ENCODE measurements at places on chromosomes 6 and 20. TPM values are rescaled to one million over a fixed set of nuclear protein-coding genes. Genes with fewer than 3 reads are reported as not detected.
A peak's percentile ranks its signal among the peaks of the same experiment; 100 is the strongest.

DNA sequence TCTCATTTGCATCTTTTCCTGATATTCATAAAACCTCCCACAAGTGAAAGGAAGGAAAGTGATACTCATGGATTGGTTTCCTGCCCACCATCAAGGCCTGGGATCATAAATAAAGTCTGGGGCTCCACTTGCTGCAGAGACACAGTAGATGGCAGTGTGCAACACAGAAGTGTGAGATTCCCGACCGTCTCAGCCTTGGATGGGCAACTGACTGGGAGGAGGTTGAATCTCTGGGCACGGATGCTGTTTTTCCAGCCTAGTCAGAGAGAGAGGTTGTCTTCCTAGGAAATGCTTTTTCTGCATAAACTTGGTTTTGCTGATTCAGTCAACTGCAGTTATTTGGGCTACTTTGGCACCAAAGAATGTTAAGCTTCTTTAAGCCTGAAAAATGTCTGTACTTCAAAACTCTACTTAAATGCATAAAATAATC lies 9.9 kb upstream of the RFPL4B start:
- peak; percentile 32 for DNase-seq

- no peak for DNase-seq
Observed at GRCh38 chr20:7943891-7944290, 3.6 kb upstream of the HAO1 start.

GRCh38 chr6:36668591-36668990 lies 9.9 kb upstream of the CDKN1A start:
- no peak for DNase-seq

DNA sequence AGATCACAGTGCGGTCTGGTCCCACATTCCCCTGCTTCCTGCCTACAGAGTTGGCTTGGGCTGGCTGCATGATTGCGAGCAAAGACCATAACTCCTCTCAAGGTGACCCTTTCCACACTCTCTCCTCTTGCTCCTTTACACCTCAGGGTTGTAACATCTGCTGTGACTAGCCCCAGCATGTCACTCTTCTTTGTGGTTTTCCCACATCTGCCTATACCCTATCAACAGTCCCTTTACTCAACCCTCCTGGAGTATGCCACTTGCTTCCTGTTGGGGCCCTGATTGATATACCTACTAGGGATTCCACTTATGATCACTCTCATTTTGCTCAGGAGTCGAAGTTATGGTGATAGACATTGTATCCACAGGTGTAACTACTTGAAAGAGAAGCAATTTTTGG lies 58.9 kb upstream of the SGK1 start:
- no peak for DNase-seq

DNA sequence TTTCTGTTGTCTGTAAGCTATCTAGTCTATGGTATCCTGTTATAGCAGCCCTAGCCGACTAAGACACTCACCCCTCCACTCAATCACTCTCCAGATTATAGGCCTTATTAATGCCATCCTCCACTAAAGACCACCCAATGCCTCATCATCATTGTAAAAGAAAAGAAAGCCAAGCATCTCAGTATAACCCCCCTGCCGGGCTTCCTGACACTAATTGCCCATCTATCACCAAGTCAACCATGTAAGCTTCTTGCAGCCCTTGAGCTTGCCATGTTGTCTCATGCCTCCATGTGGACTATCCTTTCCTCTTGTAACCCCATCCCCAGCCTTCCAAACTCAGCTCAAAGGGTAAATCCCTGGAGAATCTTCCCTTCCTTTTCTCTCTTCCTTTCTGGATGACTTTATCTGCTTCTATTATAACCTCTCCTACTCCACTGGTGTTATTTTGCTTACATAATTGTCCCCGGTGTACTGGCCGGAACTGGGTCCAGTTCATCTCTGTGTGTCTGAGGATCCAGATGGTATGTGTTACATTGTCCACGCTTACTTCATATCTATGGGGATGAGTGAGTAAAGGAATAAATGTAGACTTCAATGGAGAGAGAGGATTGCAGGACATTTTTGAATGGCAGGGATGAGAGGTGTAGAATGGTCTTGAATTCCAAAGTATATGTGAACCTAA lies 202.9 kb upstream of the SOX4 start:
- no peak for DNase-seq

DNA sequence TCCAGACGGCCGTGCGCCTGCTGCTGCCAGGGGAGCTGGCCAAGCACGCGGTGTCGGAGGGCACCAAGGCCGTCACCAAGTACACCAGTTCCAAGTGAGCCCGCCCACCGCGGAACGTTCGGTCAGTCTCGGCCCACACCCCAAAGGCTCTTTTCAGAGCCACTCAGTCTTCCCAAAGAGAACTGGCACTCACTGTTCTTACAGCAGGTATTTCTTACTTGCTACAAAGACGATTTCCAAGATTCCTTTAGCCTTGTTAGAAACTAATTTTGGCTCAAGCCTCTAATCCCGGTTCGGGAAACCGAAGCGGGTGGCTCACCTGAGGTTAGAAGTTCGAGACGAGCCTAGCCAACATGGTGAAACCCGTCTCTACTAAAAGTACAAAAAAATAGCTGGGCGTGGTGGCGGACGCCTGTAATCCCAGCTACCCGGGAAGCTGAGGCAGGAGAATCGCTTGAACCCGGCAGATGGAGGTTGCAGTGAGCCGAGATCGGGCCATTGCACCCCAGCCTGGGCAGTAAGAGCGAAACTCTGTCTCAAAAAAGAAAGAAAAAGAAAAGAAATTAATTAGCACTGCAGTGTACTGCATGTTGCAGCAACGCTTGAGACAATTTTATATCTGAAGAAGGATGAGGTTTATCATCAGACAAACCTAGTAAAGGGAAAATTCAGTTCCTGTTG lies 73.1 kb downstream of the OR2B2 start:
- peak; percentile 69 for DNase-seq

DNA sequence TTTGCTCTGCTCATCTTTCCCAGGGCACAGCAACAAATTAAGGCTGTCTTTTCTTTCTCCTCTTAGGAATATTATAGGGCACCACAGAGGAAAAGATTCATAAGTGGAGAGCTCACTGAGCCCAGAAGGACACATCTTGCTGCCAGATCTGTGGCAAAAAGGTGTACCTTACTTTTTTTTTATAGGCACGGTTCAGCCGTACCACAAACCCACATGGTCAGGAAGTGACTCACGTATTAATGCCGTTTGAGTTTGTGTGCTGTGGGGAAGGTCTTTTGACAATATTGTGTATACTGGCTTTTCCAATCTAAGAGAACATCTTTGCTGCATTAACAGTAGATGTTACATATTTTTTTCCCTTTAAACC lies 28.4 kb downstream of the PAQR8 start:
- peak; percentile 60 for DNase-seq

GRCh38 chr20:13493143-13493542 lies 145.6 kb downstream of the TASP1 start:
- no peak for DNase-seq

DNA sequence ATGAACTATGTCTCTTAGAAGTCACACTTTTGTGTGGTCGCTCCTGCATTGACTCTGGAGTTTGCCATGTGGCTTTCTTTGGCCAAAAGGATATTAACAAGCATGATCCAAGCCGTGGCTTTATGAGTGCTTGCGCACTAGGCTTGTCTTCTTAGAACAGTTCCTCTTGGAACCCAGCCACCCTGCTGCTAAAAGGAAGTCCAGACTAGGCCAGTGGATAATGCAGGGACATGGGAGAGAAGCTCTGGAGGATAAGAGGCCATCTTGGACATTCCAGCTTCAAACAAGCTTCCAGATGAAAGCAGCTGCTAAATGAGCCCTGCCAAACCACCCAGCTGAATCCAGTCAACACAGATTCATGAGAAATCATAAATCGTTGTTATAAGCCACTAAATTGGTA lies 346.4 kb downstream of the CDC5L start:
- no peak for DNase-seq

DNA sequence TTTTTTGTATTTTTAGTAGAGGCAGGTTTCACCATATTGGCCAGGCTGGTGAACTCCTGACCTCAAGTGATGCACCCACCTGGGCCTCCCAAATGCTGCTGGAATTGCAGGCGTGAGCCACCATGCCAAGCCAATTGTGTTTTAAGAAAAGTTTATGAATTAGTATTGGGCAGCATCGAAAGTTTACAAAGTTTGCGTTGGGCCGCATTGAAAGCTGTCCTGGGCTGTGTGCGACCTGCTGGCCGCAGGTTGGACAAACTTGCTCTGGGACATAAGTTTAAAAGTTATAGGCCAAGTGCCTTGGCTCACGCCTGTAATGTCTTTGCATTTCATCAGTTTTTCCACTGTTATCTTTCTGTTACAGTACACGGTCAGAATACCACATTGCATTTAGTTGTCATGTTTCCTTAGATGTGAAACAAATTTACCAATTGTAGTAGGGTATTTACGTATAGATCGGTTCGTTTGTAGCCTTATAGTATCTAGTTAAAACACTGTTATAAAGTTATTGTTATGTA lies 39.5 kb downstream of the ASXL1 start:
- no peak for DNase-seq

DNA sequence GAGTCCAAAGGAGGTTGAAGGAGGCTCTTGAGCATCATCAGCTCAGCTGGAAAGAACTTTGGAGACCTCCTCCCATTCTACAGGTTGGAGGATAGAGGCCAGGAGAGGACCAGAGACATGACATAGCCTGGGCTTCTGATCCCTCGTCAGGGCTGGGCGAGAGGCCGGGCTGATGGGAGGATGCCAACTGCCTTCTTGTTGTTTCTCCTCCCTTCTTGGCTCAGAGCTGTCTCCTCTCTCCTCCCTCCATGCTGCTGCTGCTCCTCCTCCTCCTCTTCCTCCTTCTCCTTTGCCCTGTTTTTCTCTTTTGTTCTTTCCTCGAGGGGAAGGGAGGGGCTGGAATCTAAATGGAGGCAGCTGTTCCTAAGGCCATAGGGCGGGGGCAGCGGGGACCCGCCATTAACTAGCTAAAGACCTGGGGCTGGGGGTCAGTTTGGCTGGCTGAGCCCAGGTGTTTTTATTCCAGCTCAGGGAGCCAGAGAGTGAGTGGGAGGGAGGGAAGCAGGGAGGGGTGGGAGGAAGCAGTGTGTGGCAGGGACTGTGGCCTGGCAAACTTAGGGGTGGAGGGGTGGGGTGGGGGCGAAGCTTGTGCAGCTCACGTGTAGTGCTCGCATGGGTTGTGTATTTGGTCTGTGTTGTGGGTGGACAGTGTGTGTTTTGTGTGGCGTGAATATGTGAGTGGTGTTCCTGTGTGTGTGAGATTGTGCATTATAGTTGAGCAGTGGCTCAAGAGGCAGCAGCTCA lies 84.8 kb downstream of the CD40 start:
- no peak for DNase-seq

Gene PRSS16
- not detected for total RNA-seq

Gene SLC4A11
- total RNA-seq = not detected

Gene PDYN
- total RNA-seq = not detected

Gene C6orf15
- not detected for total RNA-seq

Gene BTNL2
- total RNA-seq = not detected

Gene NCOA5
- total RNA-seq = 17.0 TPM

Gene LPIN3
- not detected for total RNA-seq

Gene PCIF1
- total RNA-seq = 5.2 TPM

Gene PI3
- not detected for total RNA-seq
